ELF-1 (cell line): ENCODE measurements at places on chromosomes 4 and X.

DNA sequence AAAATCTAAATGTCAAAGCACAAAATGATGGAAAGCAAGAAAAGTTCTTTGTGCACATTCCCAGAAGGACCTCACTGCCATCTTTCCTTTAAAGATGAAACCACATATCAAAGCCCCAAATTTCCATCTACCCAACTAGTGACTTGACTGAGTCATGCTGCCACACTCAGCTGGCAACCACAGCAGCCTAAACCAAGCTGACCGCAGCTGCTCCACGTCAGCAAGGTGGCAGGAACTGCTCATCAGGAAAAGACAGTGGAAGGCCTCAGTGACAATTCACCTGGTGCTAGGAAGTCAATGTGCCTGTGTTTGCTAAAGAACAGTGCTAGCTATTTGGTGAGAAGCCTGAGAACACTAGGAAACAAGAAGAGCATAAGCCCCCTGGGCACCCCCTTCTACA is 26.1 kb downstream of the ACOX3 start:
- DNase-seq: no peak

- DNase-seq: no peak
Observed at GRCh38 chr4:86096373-86096772, 263.5 kb downstream of the MAPK10 start.

- no peak for DNase-seq
Observed at GRCh38 chrX:106208154-106208553, 40.0 kb downstream of the PWWP3B start.

GRCh38 chrX:38206542-38206941 is 14.1 kb downstream of the SRPX start:
- DNase-seq: no peak

- peak; percentile 26 for DNase-seq
Observed at GRCh38 chr4:83083925-83084475, 30.5 kb downstream of the PLAC8 start.
